ENCODE measurements at places on chromosomes 13 and 19.

GRCh38 chr13:20114066-20114610 is 46.7 kb downstream of the GJA3 start:
- DNase-seq, result no peak

- peak; percentile 1 for DNase-seq
Observed at GRCh38 chr13:35926859-35927530, 204.2 kb downstream of the DCLK1 start.

DNA sequence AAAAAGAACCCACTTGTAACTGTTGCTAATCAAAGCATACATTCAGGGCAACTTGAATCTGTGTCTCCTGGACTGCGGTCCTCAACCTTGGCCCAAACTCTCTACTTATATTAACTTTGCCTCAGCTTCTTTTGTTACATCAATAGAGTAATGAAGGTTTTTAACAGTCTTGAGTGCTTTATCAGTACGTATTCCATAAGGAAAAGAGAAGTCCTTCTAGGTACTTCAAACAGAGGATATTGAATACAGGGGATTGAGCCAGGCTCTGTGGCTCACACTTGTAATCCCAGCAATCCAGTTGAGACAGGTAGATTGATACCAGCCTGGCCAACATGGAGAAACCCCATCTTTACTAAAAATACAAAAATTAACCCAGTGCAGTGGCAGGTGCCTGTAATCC is 1.2 kb upstream of the EPS15L1 start:
- no peak for DNase-seq

DNA sequence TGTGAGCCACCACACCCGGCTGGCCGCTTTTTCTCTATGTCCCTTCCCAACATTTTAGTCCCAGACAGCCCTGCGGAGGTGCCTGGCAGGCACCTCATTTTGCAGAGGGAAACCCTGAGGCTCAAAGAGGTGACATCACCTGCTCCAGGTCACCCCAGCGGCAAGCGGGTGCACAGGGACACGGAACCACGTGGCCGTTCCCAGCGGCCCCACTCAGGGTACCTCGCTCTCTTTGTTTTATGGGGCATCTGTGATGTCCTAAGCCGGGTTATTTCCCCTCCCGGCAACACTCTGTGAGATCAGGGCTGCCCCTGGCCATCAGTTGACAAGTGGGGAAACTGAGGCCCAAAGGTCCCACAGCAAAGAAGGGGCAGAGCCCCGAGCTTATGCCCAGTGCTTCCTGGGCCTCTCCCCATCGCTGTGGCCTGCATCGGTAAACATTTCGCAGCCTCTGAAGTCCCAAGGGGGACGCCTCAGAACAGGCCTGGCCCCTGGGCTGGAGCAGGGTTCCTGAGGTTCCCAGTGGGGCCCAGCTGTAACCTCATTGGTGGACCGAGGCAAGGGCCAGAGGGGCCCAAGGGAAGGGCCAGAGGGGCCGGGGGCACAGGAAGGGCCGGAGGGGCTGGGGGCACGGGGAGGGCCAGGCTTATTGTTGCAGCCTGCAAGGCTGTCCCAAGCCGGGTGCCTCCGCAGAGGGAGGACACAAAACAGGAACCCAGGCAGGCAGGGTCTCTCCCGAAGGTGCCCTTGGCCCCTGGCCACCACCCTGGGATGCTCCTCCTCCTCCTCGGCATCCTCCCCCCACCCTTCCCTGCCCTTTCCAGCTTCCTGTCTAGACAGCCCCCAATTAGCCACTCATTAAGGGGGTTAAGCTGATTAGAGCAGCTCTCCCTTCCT is 39.0 kb downstream of the SMIM24 start:
- DNase-seq, result no peak

DNA sequence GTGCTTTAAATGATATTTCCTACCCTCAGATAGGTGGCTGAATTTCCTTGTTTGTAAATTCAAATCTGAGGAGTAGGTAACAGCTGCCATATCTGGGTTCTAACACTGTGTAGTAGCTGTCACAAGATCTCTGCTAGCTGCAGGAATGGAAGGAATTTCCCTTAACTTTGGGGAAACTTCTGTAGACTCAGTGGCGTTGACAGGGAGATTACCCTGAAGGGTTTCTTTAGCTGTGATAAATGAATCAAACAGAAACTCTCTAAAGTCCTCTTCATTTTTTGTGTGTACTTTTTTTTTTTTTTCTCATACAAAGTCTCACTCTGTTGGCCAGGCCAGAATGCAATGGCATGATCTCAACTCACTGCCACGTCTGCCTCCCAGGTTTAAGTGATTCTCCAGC is 5.3 kb upstream of the EPSTI1 start:
- DNase-seq, result no peak

DNA sequence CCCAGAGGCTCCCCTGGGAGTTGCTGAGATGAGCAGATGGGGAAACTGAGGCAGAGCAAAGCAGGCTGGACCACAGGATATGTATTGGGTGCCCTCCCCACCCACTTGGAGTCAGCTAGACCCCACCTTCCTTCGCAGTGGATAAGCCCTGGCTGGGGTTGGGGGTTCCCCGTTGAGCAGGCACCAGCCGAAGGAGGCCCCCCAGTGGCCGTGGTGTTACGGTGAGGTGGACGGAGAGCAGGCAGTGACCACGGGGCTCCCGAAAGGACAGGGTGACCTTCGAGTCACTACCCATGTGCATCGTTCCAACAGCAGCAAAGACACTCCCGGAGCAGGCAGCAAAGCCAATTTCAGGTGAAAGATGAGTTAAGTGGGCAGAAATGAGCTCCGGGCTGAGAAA is 62.4 kb upstream of the ADGRE5 start:
- DNase-seq, result no peak

- no peak for DNase-seq
Observed at GRCh38 chr19:14416817-14417231, 2.3 kb downstream of the DDX39A start.

DNA sequence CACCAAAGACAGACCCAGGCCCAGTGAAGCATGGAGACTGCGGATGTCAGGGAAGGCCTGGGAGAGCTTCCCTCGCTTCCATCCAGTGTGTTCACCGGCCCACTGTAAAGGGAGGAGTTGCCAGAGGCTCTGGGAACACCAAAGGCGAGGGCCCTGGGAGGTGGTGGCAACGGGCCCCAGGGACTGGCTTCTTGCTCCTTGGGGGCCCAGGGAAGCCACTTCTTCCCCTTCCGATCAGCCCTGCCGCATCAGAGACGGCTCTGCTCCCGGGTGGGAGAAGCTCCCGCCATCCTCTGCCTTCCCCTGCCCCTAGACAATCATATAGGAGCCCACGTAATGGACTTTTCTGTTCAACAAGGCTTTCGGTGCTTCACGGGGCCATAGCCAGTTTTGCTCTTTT is 83.4 kb upstream of the GPR183 start:
- DNase-seq, result no peak

DNA sequence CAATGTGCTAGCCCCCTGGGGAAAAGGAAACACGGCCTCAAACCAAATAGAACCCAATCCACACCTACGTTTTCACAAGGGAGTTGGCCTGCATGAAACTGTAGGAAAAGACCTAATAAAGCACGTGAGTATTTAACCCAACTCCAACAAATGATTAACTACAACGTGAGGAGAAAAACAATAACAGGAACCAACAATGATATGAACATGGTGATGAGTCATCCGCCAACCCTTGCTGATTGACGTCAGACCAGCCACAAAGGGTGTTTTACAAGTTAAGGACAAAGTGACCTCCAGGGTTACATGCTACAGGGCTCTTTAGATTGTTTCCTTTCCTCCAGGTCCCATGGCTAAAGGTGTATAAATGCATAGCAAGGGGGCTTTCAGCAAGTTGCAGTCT is 460.5 kb downstream of the COG6 start:
- no peak for DNase-seq

DNA sequence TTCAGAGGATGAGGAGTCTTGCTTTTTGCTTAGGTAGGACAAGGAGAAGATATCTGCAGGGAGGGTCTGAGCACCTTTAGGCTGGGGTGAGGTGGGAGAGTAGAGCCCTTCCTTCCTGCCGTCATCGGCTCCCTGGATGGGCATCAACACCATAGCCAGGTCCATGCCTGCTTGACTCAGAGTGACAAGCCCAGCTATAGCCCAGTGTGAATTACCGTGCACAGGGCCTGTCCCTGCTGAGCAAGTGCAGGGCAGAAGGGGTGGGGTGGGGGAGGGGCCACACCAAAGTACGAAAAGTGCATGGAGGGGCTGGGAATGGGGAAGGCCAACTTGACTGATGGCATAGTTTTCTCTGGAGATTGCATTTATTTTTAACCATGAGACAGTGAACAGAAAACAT is 30.3 kb upstream of the RNF113B start:
- no peak for DNase-seq

- DNase-seq, result no peak
Observed at GRCh38 chr19:58037927-58038687, 4.3 kb downstream of the ZSCAN1 start.

DNA sequence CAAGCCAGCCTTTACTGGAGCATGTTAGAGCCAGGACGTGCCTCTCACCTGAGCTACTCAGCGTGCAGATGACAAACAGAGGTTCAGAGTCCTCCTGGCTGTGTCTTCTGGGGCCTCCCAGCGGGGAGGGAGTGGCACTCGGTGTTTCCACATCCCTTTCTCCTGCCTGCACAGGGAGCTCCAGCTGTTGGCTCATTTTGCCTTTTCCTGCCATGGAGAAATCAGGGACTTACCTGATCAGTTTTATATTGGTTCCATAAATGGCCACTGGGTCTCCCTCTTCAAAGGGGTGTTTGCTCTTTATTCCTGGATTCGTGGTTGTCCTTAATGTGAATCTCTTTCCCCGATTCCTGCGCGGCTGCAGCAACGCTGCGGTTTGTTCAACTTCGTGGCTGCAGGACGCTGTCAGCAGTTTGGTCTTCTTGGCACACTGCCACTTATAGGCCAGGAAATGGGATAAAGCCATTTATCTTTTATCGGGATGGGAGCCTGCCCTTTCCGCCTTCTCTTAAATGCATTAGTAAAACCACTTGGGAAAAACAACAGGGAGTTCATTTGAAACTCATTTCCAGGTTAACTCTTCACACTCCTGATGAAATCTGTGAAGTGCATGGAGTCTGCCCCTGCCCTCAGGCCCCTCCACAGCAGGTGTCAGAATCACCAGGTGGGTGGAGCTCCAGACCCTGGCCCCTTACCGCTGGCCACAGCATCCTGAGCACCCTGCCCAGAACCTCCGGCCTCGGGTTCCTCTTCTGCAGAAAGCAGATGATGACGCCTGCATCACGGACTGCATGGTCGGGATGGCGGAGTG is 39.8 kb upstream of the MCF2L start:
- no peak for DNase-seq

GRCh38 chr19:9847087-9847671 is 12.1 kb downstream of the PIN1 start:
- DNase-seq, result peak; percentile 78

DNA sequence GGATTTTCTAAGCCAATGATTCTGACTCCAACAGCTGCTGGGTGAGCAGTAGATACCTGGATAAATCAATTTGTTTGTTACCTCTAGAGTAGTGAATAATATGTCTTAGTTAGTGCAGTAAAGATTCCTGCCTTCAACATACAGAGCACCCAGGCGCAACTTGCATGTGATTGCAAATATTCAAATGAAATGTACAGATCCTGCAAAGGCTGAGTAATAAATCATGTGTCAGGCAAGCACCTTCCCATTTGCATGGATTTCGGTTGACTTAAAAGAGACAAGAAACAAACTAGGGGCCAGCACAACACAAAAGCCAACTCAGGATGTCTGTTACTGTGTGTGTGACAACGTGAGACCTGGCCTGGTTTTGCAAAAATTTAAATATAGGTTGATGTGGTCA is 79.7 kb downstream of the TNFSF11 start:
- no peak for DNase-seq

GRCh38 chr13:99144306-99144705 is 56.3 kb upstream of the UBAC2 start:
- no peak for DNase-seq

DNA sequence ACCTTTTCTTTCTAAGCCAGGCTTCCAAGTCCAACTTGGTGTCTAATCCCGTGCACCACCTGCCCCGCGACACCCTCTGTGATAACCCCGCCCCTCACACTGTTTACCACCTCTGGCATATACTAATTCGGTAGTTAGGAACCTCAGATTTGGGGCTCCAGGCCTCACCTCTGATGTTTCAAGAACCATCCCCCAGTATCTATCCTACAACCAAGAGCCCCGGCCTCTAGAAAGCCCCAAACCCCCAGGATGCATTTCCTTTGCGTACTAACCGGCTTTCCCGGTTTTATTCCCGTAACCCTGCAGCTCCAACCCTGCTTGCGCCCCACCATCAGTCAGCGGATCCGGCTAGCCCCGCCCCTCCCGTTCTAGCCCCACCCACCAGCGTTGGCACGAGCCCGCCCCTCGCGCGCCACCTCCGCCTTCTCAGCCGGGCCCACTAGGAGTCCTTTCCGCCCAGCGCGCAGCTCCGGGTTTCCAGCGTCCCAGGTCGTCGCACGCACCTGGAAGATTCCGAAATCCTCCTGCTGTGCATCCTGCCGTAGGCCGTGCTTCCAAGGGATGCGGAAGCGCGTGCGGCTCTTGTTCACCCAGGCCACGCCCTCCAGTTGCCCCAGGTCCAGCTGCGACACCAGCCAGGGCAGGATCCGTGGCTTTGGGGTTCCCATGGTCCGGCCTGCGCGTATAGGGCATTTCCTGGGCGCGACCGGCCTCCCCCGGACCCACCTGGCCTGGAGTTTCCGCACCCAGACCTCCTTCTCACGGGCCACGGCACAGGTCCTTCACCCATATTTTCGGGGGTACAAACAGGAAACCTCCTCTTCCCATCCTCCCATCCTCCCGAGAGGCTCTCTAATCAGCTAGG is 1.3 kb downstream of the IRF3 start:
- DNase-seq, result no peak

GRCh38 chr13:21138561-21138960 is 37.8 kb downstream of the SKA3 start:
- DNase-seq, result no peak

- no peak for DNase-seq
Observed at GRCh38 chr13:100341327-100341726, 247.3 kb downstream of the GGACT start.

DNA sequence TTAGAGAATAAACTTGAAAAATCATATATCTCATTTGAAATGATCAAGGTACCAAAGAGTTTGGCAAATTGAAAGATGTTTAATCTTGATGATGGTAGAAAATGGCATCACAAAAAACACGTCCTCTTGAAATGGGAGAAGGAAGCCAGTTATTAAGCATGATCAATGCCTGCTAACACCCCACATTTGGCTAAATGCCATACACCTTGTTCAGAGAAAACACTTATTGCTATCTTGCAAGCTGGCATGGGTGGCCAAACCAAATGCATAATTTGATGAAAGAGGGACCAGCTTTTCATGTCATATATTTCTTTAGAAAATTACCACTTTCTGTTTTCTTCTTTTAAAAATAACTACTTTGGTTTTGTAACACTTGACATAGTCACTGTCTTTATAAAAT is 141.3 kb downstream of the ZAR1L start:
- DNase-seq, result no peak
